ENCODE measurements at places on chromosomes 4 and X.

- DNase-seq, result no peak
Measured at GRCh38 chr4:165972747-165973146, 99.7 kb downstream of the TLL1 start.

- no peak for DNase-seq
Measured at GRCh38 chr4:90888571-90888970, 761.4 kb downstream of the CCSER1 start.

GRCh38 chr4:101777431-101777830 is 13.1 kb upstream of the BANK1 start:
- DNase-seq, result no peak

DNA sequence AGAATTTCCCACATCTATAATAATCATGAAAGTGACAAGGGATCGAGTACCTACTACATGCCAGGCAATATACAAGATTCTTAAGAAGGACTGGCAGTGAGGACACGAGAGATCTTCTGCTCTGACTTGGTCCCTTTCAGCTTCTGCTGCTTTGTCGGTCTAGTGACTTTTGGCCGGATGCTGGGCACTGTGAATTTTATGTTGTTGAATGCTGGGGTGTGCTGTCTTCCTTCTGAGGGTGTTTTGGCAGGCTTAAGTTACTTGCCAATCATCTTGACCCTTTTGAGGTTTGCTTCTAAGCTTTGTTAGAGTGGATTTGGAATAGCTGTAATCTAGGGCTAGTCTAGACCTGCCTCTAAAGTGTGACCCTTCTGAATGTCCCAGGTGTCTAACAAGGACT is 23.5 kb downstream of the NAT8L start:
- no peak for DNase-seq

- no peak for DNase-seq
Measured at GRCh38 chr4:157918036-157918832, 254.6 kb downstream of the GASK1B start.

GRCh38 chrX:805103-805670 is 174.6 kb downstream of the SHOX start:
- no peak for DNase-seq

DNA sequence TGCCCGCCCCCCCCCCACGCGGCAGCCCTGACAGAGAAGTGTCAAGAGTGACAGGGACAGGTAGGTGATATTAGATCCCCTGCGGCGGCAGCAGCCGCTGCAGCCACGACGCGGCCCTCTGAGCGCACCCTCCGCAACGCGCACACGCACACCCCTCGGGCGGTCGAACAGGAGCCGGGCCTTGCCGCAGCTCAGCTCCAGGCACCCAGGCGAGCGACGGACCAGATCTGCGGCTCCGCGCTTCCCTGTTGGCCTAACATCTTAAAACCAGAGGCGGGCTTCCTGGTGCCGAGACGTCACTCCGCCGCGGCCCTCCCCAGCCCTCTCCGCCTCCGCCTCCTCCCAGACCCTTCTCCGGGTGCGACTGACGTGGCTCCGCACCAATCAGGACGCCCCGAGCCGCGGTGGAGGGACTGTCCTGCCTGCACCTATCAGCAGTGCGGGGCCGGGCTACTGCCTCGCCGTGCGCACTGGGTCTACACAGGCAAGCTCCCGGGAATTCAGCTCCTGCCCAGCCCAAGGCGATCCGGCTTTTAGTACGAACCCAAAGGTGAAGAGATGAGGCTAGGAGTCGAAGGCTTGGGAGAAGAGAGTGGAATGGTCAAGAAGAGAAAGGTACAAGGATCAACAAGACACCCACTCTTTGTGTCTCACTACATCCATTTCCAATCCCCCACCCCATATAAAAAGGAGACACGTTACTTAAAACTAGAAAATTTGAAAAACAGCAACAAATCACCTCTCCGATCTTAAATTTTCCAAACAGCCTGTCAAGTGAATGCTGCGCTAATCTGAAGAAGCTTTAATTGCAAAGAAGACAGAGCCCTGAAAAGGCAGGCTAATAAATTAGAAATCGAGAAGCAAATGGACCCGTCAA is at the start of gene PITX2:
PITX2 (minus strand) TSS at position 237 of the 877 bp plus-strand sequence. CDS start 617 bp downstream, outside the sequence.
- peak; percentile 74 for DNase-seq

DNA sequence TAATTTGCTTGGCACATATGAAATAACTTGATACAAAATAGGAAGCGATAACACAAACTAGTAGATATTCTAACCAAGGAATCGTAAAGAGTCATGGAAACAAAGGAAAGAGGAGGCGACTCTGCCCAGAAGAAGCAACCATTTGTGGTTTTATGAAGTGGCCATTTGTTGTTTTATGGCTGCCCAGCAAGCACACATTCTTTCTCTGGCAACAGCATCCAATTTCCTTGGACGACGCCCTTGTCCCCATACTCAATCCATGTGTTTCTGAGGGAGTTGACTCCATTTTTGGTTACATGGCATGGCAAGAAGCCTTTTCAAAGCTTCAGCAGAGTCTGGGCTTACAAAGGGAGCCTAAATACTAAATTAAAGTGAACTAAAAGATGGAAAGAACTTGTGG is 295.1 kb downstream of the INPP4B start:
- no peak for DNase-seq

GRCh38 chr4:138591808-138592207 is 349.7 kb upstream of the SLC7A11 start:
- no peak for DNase-seq

DNA sequence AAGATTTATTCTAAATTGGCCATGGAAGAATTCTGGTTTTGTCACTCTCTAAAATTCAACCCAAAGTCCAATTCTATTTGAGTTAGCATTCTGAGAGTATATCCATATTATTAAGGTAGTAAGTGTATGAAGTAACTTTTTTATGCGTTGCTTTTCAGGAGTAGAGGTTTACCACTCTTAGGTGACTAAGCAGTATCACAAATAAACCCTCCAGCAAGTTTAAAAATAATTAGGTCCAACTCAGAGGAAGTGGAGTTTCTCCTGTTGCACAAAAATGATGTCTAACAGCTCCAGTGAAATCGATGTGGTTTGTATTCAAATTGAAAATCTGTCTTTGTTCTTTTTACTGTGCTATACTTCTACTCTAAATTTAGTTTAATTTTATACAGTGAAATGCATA is 6.6 kb downstream of the SCML1 start:
- no peak for DNase-seq

DNA sequence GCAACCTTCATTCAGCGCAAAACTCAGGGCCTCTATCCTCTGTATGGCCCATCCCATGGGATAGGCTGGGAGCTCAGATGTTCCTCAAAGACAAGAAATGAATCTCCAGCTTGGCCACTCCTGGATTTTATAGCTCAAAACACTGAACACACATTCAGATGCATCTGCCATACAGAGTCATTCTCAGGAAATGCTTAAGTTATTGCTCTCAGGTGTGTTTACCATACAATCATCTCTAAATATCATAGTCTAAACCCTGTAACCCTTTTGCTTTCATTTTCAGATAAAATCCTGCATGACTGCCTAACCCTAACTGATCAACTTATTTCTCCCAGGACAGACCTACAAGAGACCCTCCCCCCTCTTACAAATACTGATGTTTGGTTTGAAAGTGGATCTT is 140.9 kb upstream of the FMR1 start:
- DNase-seq, result no peak

GRCh38 chr4:145492376-145492775 is 10.7 kb downstream of the SMAD1 start:
- DNase-seq, result no peak

GRCh38 chrX:20729416-20729815 is 462.7 kb upstream of the RPS6KA3 start:
- DNase-seq, result peak; percentile 16

DNA sequence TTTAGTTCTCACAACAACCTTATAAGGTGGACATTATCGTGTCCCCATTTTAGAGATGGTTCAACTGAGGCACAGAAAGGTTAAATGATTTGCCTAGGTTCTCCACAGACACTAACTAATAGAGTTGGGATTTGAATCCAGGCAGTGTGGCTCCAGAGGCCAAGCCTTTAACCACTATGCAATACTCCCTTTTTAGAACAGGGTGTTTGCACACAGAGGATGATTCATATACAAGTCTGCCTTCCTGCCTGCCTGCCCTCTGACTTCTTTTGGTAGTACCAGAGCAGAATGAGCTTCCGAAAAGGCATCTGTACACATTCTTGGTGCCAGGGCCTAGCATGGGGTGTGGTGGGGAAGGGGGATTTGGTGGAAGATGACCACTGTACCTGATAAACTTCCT is 150.8 kb upstream of the ARHGEF9 start:
- DNase-seq, result no peak

- no peak for DNase-seq
Measured at GRCh38 chr4:183399126-183399522, 45.3 kb upstream of the CDKN2AIP start.

DNA sequence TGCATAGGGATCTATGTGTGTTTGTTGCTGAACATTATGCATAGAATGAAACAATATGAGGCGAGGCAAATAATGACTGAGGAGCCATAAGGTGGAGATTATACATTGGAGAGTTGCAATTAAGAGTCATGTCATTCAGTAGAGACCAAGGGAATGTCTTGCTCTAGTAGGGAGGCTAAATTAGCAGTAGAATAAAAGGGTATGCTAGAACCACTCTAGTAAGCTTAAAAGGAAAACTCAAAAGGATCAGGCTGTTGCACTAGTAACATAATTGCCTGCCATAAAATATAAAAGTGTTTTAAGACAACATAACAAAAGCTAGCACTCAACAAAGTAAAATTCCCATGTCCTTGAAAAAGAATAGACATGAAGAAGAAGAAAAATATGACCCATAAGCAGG is 586.2 kb upstream of the DIAPH2 start:
- no peak for DNase-seq

GRCh38 chr4:136784326-136784725 is 748.0 kb downstream of the PCDH18 start:
- no peak for DNase-seq

GRCh38 chr4:87657525-87657924 is 7.4 kb downstream of the DMP1 start:
- peak; percentile 30 for DNase-seq

- no peak for DNase-seq
Measured at GRCh38 chrX:46178763-46179162, 366.5 kb downstream of the ZNF674 start.

GRCh38 chr4:26144526-26145155 is 176.2 kb upstream of the RBPJ start:
- peak; percentile 31 for DNase-seq

DNA sequence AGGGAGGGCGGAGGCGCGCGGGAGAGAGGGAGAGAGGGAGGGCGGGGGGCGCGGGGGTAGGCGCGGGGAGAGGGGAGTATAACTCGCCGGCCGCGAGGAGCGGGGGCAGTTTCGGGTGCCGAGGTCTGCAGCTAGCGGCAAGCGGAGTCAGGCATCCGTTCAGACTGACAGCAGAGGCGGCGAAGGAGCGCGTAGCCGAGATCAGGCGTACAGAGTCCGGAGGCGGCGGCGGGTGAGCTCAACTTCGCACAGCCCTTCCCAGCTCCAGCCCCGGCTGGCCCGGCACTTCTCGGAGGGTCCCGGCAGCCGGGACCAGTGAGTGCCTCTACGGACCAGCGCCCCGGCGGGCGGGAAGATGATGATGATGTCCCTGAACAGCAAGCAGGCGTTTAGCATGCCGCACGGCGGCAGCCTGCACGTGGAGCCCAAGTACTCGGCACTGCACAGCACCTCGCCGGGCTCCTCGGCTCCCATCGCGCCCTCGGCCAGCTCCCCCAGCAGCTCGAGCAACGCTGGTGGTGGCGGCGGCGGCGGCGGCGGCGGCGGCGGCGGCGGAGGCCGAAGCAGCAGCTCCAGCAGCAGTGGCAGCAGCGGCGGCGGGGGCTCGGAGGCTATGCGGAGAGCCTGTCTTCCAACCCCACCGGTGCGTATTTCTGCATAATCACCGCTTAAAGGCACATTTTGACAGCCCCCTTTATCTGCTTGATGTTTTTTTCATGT is at the start of gene POU4F2:
POU4F2 (plus strand) TSS at position 108 of the 720 bp plus-strand sequence; CDS start at position 356, 248 bp downstream.
- no peak for DNase-seq

DNA sequence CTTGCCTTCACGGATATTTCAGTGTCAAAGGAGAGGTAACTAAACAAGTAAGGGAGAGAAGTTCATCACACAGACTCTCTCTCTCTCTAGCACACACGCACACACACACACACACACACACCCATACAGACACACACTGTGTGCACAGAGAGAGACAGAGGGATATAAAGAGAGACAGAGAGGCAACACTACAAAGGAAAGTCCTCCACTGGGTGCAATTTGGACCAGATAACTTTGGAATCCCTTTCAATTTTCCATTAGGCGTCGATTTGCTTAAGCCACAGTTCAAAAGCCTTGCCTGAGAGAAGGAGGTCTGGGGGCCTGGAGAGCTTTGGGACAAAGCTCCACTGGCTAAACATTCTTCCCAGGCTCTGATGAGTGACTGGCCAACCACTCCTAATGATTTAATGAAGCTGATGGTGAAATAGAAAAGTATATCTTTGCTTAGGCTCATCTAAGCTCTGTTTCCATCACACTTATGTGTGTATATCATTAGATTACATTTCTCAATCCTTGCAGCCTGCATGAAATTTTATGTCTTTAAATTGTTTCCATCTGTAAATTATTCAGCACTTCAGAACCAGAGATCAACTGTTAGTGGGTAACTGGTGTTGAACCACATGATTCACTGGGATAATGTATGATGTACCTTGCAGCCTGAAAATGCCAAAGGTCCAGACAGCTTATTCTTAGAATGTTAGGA is 180.8 kb downstream of the MAGEB17 start:
- no peak for DNase-seq

GRCh38 chr4:58825278-58825677 is 1715.1 kb upstream of the IGFBP7 start:
- no peak for DNase-seq

DNA sequence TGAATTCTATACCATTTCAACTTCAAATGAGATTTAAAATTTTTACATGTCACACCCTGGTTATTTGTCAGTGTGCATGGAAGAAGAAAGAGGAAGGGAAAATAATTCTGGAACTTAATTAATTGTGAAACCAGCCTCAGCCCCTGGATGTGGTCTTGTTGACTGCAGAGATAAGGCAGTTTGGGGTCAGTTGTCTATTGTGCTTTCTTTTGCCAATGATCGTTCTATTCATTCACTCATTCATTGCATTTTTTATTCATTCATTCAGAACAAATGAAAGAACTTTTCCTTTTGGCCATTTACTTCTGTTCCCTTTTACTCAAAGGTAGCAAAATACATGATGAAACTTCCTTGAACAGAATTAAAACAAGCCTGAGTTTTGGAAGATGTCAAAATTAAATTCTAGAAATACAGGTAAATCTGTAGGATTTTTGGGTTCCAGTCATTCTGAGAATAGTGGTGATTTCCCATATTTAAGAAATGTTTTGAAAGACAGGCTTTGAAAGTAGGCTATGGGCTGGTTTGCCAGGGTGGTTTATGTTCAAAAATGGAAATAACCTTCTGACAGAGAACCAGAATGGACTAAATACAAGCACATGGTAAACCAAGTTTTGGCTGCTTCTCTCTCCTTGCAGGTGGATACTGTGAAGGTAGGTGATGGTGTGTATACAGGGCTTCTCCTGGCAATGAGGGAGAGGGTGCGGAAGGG is 35.7 kb downstream of the PARM1 start:
- no peak for DNase-seq

DNA sequence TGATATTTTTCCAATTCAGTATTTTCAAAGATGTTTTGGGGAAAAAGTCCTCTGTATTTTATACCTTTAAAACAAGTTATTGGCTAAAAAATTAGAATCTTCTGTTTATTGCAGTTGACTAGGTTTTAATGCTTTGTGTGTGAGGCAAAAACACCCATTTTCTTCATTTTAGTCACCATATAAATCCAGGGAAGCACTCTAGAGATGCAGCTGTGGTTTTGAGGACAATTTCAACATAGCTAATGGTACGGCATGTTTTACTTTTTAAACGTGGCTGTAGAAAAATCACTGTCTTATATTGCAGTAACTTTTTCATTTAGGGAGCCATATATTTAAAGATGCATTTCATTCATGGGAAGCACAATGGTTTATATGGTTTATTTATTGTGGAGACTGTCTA is 129.1 kb upstream of the PITX2 start:
- no peak for DNase-seq

Data from fibroblast of the aortic adventitia (primary cell).